ENCODE measurements at places on chromosomes 13 and 19.

GRCh38 chr13:22915442-22916082 is 265.2 kb upstream of the SGCG start:
- peak; percentile 41 for DNase-seq

- no peak for DNase-seq
Measured at GRCh38 chr19:31498781-31499180, 149.5 kb upstream of the TSHZ3 start.

GRCh38 chr19:4403005-4403761 is 743 bp downstream of the CHAF1A start:
- no peak for DNase-seq

DNA sequence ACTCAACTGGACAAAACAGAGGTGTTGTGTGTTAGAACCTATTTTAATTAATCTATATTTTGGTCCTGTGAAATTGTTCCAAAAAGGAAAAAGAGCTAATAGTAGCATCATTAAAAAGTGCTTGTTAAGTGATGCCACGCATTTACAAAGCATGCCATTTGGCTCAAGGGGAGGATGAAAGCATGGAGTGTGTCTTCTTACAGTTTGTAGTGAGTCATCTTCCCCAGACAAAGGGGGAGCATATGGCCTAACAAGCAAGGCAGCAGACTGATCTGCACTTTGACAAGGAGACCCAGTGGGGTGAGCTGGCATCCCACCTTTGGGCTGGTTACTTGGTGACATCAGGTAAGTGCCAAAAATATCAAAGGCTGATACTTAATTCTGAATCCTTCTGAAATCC is 297.0 kb downstream of the FGF9 start:
- no peak for DNase-seq

- no peak for DNase-seq
Measured at GRCh38 chr19:44647144-44647543, 3.4 kb downstream of the PVR start.

- DNase-seq, result no peak
Measured at GRCh38 chr13:41139296-41139966, 6.8 kb upstream of the KBTBD6 start.

- no peak for DNase-seq
Measured at GRCh38 chr19:16895467-16896145, 6.8 kb downstream of the F2RL3 start.

DNA sequence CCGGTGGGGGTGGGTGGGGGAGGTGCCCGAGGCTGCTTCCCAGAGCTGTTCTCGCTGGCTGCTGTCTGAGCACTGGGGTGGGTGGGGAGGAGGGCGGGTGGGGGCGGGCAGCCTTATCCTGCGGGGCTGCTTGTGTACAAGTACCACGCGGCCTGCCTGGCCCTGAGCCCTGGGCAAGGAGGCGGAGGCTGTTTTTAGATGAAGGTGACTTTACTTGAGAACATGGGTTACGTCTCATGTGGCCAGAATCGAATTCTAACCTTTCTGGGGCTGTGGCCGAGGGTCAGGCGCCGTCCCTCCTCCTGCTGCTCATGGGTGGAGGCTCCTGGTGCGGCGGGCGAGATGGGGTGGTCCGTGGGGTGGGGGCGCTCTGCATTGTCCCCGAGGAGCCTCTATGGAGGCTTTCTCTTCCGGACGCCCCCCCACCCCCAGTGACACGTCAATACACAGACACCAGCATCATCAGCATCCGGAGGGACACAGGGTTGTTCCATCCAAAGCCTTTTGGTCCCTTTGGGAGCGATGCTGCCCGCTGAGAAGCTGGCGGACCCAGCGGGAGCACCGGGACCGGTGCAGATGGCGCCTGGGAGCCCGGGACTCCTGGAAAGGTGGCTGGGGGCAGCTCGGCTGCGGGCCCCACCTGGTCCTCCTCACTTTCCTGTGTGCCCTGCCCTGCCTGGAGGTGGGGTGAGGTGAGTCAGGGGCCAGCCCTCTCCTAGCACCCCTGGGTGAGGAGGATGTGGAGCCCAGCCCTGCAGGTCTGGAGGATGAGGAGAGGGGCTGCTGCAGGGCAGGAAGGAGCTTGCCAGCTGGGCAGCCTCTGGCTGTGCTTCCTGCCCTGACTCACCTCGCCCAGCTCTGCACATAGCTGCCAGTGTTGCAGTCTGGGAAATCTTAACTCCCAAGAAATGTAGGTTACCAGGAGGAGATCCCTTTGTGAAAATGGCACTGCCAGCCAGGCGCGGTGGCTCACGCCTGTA is 3.4 kb downstream of the BSG start:
- DNase-seq, result peak; percentile 55

- no peak for DNase-seq
Measured at GRCh38 chr13:107258599-107259187, 690.8 kb upstream of the ARGLU1 start.

- peak; percentile 14 for DNase-seq
Measured at GRCh38 chr13:50104493-50104892, 89.2 kb downstream of the KCNRG start.

GRCh38 chr19:29170554-29170953 is 42.4 kb downstream of the UQCRFS1 start:
- DNase-seq, result no peak

- no peak for DNase-seq
Measured at GRCh38 chr13:35292329-35292728, 184.2 kb downstream of the MAB21L1 start.

- no peak for DNase-seq
Measured at GRCh38 chr19:30034321-30034720, 92.3 kb downstream of the URI1 start.

DNA sequence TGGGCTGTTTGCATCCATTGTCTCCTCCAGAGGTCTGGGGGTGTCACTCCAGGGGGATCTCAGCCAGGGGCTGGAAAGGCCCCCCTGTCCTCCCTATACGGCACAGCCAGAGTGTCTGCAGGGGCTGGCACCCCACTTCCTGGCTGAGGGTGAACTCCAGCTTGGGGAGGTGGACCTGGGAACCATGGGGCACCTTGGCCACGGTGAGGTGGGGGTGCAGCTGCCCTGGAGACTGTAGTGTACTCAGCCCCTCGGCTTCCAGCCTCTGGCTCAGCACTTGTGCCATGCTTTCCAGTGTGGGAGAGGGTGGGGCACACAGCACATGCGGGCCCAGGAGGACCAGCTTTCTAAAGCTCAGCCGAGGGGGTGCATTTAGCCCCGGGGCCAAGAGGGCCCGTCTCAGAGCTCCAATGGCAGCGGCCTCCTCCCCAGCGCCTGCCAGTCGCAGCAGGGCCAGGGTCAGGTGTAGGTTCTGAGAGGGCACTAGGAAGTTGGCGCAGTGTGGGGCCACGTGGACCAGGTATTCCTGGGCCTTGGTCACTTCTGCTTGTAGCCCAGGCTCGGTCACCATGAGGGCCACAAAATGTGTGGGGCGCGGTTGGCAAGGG is 1.4 kb downstream of the LENG9 start:
- no peak for DNase-seq

DNA sequence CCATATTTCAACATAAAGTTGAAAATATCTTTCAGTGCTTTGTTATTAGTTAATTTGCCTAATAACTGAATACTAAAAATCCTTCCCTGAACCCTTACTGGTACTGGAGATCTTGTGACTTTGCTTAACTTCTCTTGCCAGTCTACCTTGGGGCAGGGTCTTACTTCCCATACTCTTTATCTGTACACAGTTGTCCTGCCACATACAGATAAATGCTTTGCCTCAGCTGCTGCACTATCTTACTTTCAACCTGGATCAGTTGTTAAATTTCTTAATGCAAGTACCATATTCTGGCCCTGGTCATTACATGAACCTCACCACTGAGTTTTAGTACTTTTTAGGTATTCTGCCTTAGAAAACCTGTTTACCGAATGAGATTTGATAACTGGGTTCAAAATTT is 107.6 kb downstream of the PIBF1 start:
- no peak for DNase-seq

GRCh38 chr19:14091813-14092462 is 1.4 kb upstream of the SAMD1 start:
- DNase-seq, result no peak

- no peak for DNase-seq
Measured at GRCh38 chr19:6533746-6534418, 3.1 kb downstream of the TNFSF9 start.

GRCh38 chr19:34985249-34986022 is 14.7 kb upstream of the GRAMD1A start:
- peak; percentile 57 for DNase-seq
